Pons (tissue), 1 donor: ENCODE measurements at places on chromosomes 4 and X.

- DNase-seq: no peak
These were observed 96.7 kb upstream of the RAPGEF2 start for GRCh38 chr4:159006202-159006601.

DNA sequence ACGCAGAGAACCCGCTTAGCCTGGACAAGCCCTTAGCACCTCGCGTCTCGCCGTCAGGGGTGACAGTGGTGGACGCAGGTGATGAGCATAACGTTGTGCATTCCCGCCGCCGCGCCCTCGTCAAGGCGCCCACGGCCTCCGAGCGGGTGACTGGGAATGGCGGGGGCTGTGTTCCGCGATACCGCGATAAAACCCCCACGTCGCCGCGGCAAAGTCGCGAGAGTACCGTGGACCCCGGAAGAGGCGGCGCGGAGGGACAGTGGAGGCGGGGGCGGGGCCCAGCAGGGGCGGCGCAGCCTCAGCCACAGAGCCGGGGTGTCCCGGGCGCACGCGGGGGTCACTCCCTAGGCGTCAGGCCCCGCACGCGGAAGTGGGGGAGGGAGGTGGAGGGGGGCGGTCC lies 53.8 kb downstream of the ZFYVE28 start:
- DNase-seq: no peak

DNA sequence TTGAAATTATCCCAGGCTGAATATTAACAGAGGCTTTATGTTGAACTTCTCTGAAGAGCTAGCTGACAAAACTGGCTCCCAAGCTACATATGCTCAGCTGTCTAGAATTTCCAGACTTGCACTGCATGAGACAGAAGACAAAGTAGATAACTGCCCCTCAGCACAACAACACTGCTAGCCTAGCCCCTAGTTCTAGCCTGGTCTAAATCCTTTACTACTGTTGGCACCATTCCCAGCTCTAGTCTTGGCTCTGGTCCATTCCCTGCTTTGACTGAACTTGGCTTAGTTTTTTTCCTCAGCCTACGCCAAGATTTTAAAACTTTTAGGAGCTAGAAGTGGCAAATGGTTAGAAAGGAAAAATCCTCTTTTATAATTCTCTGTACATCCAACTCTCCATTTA lies 7.6 kb upstream of the OPHN1 start:
- DNase-seq: peak; percentile 60

DNA sequence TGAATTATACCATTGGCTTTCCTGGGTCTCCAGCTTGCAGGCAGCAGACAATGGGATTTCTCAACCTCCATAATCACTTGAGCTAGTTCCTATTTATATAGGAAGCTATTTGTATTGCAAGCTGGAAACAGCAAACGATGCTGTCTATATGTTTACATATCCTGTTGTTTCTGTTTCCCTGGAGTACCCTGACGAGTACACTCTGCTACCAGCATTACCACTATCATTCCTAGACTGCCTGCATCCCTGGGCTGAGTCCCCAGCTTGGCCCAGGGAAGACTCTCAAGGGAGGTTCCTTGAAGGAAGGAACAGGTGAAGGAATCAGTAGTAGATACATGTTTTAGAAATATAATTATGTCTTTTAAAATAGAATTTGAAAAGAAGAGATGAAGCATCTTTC lies 81.4 kb downstream of the EVC2 start:
- DNase-seq: no peak

DNA sequence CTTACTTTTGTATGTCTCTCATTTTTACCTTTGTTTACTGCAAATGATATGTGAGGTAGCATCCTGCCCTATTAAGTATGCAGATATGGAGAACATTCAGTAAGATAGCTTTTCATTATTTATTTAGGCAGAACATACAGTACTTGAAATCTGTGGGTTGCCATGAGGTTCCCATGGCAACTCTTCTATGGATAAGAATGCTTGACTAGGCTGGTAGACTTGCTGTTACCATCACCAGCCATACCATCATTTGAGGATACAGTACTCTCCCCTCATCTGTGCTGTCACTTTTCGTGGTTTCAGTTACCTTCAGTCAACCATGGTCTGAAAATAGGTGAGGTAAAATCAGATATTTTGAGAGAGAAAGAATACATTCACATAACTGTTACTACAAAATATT lies 56.7 kb downstream of the NAF1 start:
- no peak for DNase-seq

GRCh38 chrX:119399772-119400101 lies 601 bp downstream of the SLC25A43 start:
- DNase-seq: no peak

DNA sequence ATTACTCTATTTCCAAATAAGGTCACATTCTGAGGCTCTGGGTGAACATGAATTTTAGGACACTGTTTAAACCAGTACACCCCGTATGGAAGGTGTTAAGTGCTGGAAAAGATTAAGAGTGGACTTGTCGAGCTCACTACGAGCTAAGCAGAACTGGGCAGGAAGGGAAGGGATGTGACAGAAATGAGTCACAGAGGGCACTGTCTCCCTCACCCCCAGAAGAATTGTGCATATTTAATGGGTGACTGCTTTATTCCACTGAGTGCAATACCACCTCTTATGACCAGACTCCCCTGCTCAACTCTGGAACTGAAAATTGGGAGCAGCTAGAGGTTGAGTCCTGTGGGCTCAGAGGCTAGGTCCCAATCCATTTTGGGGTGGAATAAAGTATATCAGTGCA lies 187.4 kb upstream of the RPS6KA3 start:
- no peak for DNase-seq

GRCh38 chrX:72381439-72382201 lies 75.9 kb upstream of the CITED1 start:
- DNase-seq: peak; percentile 66

- DNase-seq: no peak
These were observed 10.4 kb upstream of the SPIN4 start for GRCh38 chrX:63361494-63361893.

DNA sequence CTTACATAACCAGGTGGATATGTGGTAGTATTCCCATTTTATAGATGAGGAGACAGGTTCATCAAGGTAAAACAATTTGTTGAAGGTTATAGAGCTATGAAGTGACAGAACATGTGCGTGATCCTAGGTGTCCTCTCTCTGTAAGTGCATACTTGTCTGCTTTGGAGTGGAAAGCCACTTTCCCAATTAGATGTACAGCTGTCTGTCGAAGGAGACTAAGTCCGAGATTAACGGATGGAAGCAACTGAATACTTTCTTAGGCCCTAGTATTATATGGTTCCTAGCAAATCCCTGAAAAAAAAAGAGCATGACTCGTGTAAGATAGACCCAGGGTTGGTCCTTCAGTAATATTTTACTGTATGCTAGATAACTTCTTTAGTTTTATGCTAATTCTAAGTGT lies 19.7 kb downstream of the TMEM131L start:
- DNase-seq: no peak

DNA sequence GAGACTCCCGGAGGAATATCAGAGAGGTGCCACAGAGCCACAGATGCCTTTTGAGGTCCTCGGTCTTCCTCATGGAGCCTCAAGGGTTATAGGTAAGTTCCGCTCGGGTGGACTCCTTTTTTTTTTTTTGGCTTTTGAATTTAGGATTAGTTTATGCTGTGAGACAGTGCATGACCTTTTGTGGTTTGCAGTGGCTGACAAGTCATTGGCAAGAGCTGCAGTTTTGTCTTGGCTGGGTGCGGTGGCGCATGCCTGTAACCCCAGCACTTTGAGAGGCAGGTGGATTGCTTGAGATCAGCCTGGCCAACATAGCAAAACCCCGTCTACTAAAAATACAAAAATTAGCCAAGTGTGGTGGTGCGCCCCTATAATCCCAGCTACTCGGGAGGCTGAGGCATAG lies 4.5 kb upstream of the GRSF1 start:
- DNase-seq: no peak

- no peak for DNase-seq
These were observed 76.7 kb upstream of the PLAC1 start for GRCh38 chrX:134735015-134735414.

- no peak for DNase-seq
These were observed 47.6 kb downstream of the ANOS1 start for GRCh38 chrX:8684201-8684965.

DNA sequence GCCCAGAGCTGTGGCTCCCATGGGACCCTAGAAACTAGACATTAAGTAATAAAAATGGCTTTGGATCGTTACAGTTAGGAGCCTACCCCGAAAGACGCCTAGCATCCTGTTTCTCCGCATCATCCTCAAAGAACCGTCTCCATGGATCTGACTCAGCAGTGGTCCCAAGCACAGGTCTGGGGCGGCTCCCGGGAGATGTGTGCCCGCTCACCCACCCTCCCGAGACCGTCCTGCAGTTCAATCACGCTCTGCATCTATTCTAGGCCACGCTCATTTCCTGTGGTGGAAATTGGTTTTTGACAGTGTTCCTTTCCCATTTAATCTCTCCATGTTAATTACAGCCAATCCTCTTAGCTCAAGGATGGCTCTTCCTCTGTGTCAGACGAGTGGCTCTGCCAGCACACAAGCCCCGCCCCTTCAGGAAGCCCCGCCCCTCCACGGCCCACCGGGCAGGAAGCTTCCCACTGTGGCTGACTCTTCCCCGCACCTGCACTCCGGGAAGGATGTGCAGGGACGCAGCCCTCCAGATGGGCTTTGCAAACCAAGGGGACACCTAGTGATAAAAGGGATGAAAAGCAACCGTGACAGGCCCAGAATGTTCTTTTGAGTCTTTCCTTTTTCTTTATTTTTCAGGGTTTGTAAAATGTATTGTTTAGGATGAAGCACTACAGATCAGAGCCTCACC lies 34.5 kb upstream of the HELT start:
- peak; percentile 19 for DNase-seq

DNA sequence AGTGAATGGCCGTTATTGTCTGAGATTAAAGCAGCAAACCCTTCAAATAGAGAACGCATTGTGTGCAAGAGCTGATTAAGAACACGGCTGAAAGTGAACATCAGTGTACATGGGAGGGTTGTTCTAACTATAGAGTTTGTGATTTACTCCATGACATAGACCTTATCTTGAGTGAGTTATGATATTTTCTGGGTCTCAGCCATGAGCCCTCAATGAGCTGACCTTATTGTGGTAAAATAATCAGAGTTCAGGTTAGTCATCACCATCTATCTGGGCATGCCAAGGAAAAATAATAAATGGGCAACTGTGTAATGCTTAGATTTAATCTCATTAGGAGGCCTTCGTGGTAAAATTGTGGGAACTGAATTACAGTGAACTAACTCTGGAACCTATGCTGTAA lies 33.2 kb upstream of the CLDN24 start:
- DNase-seq: no peak

DNA sequence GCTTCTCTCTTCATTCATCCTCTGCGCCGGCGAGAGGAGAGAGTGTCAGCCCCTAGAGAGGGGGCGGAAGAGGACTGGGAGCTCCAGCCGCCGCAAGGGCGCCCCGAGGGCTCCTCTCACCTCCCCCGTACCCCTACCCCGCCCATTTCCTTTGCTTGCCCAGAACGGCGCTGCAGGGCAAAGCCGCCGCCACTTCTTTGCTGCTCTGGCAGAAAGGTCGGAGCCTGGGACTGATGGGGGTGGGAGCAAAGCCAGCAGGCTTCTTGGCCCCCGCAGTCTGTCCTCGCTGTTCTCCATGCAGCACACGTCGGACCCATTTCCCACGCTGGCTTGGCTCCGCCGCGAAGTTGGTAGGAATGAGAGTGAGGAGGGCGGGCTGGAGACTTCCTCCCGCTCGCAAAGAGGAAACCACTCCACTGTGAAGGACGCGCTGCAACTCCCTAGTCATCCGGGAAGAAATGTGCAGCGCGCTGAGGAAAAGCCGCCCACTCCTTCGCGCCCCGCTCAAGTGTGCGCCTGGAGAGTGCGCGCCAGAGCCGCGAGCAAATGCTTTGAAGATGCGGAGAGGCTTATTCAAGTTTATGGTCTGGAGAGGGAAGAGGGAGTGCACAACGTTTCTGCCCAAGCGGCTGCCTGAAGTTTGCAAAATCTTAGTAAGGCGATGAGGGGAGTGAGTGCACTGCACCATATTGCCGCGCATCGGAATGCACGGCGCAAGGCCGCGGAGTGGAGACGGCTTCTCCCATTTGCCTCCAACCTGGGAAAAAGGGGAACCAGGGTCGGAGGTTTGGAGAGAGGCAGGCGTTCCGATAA lies 2.8 kb upstream of the PCDH7 start:
- peak; percentile 65 for DNase-seq

DNA sequence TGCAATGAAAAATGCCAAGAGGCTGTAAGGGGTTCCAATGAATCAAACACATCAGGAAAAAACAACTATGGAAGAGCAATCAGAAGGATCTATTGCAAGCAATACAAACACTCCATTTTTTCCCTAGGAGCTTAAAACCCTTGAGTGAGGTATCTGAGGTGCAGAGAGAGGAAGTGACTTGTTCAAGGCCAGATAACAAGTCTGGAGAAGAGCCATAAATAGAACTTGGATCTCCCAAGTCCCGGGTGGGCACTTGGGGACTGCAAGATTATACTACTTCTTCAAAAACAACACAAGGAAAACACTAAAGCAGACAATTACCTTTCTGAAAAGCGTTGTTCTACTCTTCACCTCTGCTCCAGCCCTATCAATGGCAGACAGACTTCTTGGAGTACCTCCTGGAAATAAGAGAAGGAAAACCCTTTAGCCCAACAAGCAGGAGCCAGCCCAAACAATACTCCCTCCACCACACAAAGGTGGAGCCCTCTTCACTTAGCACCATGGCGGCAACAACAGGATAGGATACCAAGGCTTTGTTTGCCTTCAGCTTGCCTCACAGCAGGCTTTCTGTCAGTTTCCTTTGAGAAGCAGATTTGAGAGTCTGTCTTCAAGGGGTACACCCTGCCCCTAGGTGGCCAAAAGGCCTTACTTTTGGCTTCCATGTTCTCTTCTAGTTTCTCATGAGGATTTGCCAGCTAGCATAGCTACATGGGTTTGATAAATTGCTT lies 26.0 kb downstream of the AIFM1 start:
- DNase-seq: no peak

GRCh38 chrX:24520472-24520871 lies 55.4 kb downstream of the PDK3 start:
- no peak for DNase-seq

DNA sequence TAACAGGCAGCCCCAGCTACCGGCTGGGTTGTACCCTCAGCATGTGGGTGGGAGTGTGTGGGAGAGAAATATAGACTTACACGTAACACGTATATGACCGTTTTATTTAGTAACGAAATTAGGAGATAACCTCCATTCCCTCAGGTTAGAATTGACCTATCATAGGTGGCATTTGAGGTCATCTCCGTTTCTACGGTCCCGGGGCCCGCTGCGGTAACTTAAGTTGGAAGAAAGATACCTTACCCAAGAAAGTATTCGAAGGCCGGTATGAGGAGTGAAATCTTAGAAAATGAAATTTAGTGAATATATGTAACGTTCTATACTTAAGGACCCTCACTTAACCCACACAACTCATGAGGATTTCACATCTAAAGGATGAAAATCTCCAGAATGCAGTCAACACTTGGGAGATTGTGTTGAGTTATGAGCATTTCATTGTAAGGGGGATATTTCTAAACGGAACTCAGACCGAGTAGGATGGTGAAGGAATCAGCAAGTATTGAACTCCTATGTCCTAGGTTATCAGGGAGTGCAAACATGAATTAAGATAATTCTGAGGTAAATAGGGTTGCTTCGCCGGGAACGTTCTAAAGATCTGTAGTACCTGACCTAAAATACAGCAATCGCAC lies 891 bp downstream of the CISD2 start:
- peak; percentile 52 for DNase-seq
